ENCODE measurements at places on chromosomes 2 and 18. TPM values are rescaled to one million over a fixed set of nuclear protein-coding genes. Genes with fewer than 3 reads are reported as not detected.

DNA sequence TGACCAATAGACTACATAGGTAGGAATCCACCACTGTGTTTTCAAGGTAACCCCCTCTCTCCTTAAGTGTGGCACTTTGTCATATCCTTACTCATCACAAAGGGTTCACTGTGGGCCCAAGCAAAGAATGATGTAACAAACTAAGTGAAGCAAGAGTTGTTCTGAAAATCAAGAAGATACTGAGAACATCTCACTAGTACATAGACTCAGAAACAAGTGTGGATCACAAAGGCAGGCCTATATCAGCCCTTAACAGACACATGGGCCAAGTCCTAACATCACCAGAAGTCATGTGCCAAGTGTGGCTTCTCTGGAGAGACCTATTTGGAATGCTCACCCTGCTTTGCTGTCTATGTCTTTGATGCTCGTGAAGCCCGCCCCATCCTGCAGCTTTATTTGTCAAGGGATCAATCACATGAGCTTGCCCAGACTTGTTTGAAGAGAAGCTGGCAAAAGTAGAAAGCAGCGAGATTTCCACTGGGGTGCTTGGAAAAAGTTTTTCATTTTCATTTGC, 131.2 kb upstream of the TTC39C start:
- H3K36me3 ChIP-seq: no peaks in the 10 kb centered on the region
- no peaks in the 10 kb centered on the region for H3K4me1 ChIP-seq
- no peaks in the 10 kb centered on the region for H3K27me3 ChIP-seq

DNA sequence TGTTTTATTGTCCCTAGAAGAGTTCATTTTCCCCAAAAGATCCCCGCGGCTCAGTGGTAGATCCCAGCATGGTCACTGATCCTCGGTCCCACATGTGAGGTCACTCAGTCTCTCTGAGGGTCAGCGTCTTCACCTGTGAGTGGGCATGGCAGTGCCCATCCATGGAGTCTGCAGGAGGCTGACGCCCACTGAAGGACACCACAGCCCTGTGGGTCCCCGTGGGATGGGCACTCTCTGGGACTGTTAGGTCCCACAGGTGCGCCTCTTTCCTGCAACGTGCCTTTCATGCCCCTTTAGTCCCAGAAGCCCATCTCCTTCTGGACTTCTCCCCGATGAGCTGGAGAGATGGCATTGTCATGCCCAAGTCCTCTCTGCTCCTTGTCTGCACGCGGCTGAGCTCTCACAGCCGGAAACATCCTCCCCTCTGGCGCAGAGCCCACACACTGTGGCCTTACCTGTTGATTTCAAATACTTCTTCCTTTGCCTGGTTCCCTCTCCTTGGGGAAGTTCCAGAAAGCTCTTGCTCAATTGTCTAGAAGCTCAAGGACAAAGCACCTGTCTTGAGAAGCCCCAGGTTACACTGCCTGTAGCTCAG, 75.9 kb downstream of the PTGR3 start:
- no peak overlapping the region for H3K4me3 ChIP-seq
- H3K4me1 ChIP-seq: no peaks in the 10 kb centered on the region
- H3K36me3 ChIP-seq: no peaks in the 10 kb centered on the region
- H3K27me3 ChIP-seq: no peaks in the 10 kb centered on the region
- no peak for DNase-seq
- H3K27ac ChIP-seq: no peak overlapping the region

- H3K27ac ChIP-seq: no peak overlapping the region
- H3K36me3 ChIP-seq: no peaks in the 10 kb centered on the region
- no peaks in the 10 kb centered on the region for H3K27me3 ChIP-seq
- H3K4me1 ChIP-seq: no peaks in the 10 kb centered on the region
Measured at GRCh38 chr2:140654565-140654964, 1476.3 kb downstream of the LRP1B start.

The KIAA2012 gene
- not detected for total RNA-seq

The IL18R1 gene
- 2.4 TPM for total RNA-seq

The TOGARAM2 gene
- total RNA-seq: 0.73 TPM

The G6PC2 gene
- total RNA-seq: not detected
